ENCODE measurements at places on chromosomes 7 and 10.

GRCh38 chr7:149722356-149722957 is 50.9 kb downstream of the ZNF467 start:
- no peak for DNase-seq

DNA sequence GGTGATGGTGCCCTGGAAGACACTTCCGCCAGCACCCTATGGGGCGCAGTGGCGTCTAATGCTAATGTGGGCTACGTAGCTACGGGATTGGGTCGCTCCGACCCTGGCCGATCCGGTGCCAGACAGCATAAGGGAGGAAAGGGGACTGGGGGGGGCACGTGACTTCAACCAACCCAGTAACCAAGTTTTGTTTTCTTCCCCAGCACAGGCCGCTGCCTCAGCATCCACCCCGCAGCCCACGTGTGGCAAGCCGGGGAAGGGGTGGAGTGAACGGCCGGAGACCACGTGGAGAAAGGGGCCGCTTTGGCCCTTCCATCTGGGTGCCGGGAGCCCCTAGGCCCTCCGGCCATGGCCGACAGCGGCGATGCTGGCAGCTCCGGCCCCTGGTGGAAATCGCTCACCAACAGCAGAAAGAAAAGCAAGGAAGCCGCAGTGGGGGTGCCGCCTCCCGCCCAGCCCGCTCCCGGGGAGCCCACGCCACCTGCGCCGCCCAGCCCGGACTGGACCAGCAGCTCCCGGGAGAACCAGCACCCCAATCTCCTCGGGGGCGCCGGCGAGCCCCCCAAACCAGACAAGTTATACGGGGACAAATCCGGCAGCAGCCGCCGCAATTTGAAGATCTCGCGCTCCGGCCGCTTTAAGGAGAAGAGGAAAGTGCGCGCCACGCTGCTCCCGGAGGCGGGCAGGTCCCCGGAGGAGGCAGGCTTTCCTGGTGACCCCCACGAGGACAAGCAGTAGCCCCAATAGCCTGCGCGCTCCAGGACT is 2.5 kb downstream of the PRR15 start:
- DNase-seq: no peak

DNA sequence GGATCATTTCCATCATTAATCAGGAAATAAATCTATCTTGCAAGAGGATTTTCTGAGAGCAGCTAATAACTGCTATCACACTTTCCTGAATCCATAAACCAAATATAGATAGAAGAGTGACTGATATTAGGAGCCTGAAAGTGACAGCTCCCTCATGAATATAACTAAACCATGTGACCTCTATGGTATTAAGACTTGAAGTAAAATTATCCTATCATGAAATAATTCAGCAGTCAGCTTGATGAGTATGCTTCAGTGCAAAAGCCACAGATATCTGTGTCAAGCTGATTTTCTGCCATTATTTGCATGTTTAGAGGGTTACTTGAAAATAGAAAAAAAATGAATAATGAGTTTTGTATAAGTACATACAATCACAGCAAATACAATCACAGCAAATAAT is 80.1 kb upstream of the PPP1R3A start:
- DNase-seq: no peak

DNA sequence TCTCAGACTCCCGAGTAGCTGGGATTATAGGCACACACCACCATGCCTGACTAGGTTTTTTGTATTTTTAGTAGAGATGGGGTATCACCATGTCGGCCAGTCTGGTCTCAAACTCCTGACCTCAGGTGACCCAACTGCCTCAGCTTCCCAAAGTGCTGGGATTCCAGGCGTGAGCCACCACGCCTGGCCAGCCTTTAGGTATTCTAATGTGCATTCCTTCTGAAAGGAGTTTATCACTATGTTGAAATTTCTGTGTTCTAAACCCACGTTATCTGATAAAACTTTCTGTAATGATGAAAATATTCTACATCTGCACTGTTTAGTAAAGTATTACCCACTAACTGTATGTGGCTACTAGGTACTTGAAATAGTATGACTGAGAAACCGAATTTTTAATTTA is 110.6 kb upstream of the IMMP2L start:
- no peak for DNase-seq

- no peak for DNase-seq
These were observed 85.2 kb upstream of the VIPR2 start for GRCh38 chr7:159229683-159230475.

DNA sequence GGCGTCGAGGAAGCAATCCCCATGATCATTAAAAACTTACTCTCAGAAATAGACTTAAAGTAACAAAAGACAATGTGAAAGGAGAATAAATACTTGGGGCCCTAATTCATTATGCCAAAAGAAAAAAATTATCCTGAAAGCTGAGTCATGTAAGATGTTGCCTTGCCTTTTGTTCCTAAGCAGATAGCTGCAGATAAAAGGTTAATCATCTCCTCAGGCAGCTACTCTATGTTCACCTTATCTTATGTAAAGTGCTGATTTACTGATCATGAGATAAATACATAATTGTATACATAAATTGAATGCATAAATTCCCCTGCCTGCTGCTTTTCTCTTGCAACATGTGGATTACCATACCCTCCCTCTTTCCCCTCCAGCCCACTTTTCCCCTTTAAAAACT is 28.1 kb upstream of the CREB3L2 start:
- DNase-seq: no peak

- DNase-seq: no peak
These were observed 566.4 kb downstream of the SORCS3 start for GRCh38 chr10:105207476-105207995.

Data from skin of body (tissue), 3 donors.